ENCODE measurements at places on chromosomes 12 and 14. TPM values are rescaled to one million over a fixed set of nuclear protein-coding genes. Genes with fewer than 3 reads are reported as not detected.

The NFE2 gene
- 0.82 TPM for total RNA-seq

The SYNDIG1L gene
- 6.9 TPM for total RNA-seq

The ERP27 gene
- total RNA-seq = not detected

The PA2G4 gene
- 74.6 TPM for total RNA-seq

The JAG2 gene
- total RNA-seq = 21.2 TPM

The JDP2 gene
- total RNA-seq = 5.3 TPM

The TRIM9 gene
- 28.5 TPM for total RNA-seq

The GNB3 gene
- 1.2 TPM for total RNA-seq

The TMCC3 gene
- 9.0 TPM for total RNA-seq

The PYM1 gene
- 22.4 TPM for total RNA-seq

The RNASE2 gene
- total RNA-seq = not detected

The GNG2 gene
- total RNA-seq = 400 TPM

The IFNG-AS1 gene
- total RNA-seq = not detected

The PRIM1 gene
- total RNA-seq = 31.0 TPM

The RERGL gene
- total RNA-seq = 2.0 TPM

The CELA1 gene
- not detected for total RNA-seq

The PTPRR gene
- total RNA-seq = 16.7 TPM

The CLEC2A gene
- not detected for total RNA-seq

The SYNE3 gene
- total RNA-seq = 1.2 TPM

The IFNG gene
- not detected for total RNA-seq

The PHC1 gene
- total RNA-seq = 24.9 TPM

The NOC4L gene
- total RNA-seq = 9.0 TPM

The RITA1 gene
- total RNA-seq = 10.2 TPM

The TMEM119 gene
- 0.82 TPM for total RNA-seq

The OTOGL gene
- 0.41 TPM for total RNA-seq

The KLRG1 gene
- 8.6 TPM for total RNA-seq

The EFS gene
- 6.9 TPM for total RNA-seq

The HSPB8 gene
- total RNA-seq = 0.41 TPM

The CCDC197 gene
- not detected for total RNA-seq

The KRT79 gene
- not detected for total RNA-seq

The CCDC198 gene
- not detected for total RNA-seq

The PRPH gene
- 0.82 TPM for total RNA-seq

The ACOT6 gene
- not detected for total RNA-seq

The LAG3 gene
- total RNA-seq = under 0.01 TPM

The PTPRB gene
- 4.5 TPM for total RNA-seq

The INSM2 gene
- total RNA-seq = not detected

The GXYLT1 gene
- 7.3 TPM for total RNA-seq

The ASCL1 gene
- total RNA-seq = 8.2 TPM

The SLC25A21 gene
- 6.1 TPM for total RNA-seq

The SLCO1C1 gene
- 16.7 TPM for total RNA-seq

The LRTM2 gene
- 1.6 TPM for total RNA-seq

The MYG1 gene
- total RNA-seq = 45.7 TPM

The MUCL1 gene
- total RNA-seq = not detected

The OR4E2 gene
- not detected for total RNA-seq

The ING4 gene
- 81.9 TPM for total RNA-seq

The LRCOL1 gene
- total RNA-seq = not detected

The NGB gene
- total RNA-seq = 4.9 TPM

Data from frontal cortex (tissue), 4 donors.